Stimulated activated naive B cell treated with anti-CD40 and anti-IgM and Interleukin-4, amounts not matched to agents 10 μg/mL and 1 μg/mL and 100 μg/mL, for 72 hours (primary cell): ENCODE measurements at places on chromosomes 4 and X.

DNA sequence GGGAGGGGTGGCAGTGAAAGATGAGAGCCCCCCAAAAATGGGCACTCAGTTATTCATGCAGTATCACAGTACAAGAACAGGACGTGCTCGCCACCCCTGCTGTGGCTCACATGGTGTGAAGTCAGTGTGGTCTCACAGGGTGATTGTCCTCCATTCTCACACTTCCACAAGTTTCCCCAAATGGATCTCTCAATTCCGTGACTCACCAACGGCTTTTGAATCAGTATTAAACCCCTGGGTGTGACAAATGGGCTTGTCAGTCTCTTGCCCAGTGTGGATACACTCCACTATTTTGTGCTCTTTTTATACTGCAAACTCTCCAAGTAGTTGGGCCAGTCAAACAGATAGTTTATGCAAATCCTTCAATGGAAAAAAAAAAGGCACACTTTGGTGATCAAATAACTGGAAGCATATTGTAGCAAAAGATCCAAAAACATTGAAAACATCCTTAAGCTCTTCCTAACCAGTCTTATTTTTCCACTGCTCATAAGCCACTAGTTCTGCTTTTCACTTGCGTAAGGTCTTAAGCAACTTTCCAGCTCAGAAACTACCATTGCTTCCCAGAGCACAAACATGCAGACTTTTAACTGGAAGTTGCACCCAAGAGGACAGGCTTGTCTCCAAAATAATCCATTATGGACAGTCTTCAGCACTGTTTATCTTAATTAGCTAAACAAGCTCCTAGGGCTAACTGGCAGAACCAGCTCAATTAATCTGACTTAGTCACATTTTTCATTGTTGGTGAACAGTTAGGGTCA lies 365.7 kb downstream of the PPP3CA start:
- DNase-seq = no peak

GRCh38 chr4:92111493-92111892 lies 192.3 kb upstream of the GRID2 start:
- DNase-seq = no peak

GRCh38 chrX:39065051-39065871 lies 264.0 kb downstream of the MID1IP1 start:
- DNase-seq = no peak

DNA sequence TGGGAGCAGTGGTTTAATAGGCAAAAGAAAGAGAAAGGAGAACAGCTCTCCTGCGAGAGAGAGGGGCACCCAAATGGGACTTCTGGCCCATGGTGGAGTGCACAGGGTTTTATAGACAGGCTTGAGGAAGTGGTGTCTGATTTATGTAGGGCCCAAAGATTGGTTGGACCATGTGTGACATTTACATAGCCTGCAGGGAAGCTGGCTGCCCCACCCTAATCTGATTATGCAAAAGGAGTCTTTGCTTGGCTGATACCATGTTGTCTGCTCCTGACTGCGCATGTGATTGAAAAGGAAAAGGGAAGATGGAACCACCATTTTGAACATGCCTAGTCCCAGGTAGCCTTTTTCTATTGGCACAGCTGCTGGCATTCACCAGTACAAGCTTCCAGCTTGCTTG lies 100.0 kb upstream of the DIPK2B start:
- no peak for DNase-seq

DNA sequence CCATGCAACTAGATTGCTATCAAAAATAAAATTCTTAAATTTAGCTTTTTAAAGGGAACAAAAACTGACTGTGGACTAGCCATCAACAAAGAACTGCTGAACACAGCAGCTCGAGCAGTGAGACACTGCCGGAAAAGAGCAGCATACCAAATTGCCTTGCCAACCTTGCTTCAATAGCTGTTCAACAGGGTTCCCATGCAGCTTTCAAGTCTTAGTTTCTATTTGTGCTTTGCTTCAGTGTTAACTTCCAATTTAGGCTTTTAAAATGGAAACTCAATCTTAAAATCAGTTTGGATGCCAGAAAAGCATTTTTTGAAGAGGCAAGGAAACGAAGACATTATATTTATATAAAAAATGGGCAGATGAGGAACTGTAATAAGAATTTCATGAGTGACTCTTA lies 463.4 kb upstream of the MAGEB18 start:
- DNase-seq = no peak

GRCh38 chr4:156968479-156968984 lies 3.1 kb downstream of the PDGFC start:
- peak; percentile 14 for DNase-seq

- no peak for DNase-seq
These were observed 41.7 kb upstream of the CITED1 start for GRCh38 chrX:72347366-72347765.
